ENCODE measurements at places on chromosomes 5 and 9.

DNA sequence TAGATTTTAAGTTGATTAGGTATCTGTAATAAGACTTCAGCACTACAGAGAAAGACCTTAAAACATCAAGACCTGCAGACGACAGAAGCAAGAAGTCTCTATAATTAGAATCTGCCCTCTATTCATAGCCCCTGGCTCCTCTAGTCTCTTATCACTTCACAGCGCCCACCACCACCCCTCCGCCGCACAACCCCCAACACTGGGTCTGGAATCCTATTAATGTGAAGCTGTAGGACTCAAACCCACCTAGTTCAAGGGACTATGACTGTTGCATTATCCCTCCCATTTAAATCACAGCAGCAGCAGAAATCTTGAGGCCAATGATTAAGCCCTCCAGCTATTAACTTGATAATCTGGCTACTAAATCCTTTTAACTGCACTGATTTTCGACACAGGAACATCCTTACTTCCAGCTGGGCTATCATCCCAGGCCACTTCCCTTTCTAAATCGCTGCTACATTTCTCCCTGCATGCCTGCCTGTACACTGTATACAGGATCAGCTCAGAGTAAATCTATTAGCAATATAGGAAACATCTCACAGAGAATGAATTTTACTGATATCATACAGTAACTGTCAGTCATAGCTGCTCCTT is 159.5 kb upstream of the GRAMD2B start:
- DNase-seq, result no peak

DNA sequence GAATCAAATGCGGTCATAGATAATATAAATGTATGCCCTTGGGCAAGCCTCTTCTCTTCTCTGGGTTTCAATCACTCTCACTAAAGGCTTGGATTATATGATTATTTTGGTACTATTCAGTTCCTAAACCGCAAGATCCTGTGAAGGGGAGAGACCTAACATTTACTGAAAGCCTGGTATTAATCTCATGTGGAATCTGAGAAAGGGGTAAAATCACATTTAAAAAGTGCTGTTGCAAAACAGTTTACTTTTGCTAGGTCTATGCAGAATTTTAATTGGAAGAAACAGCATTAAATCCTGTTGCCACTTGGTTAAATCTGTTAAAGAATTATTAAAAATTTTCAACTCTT is 50.7 kb downstream of the SLC44A1 start:
- DNase-seq, result no peak

DNA sequence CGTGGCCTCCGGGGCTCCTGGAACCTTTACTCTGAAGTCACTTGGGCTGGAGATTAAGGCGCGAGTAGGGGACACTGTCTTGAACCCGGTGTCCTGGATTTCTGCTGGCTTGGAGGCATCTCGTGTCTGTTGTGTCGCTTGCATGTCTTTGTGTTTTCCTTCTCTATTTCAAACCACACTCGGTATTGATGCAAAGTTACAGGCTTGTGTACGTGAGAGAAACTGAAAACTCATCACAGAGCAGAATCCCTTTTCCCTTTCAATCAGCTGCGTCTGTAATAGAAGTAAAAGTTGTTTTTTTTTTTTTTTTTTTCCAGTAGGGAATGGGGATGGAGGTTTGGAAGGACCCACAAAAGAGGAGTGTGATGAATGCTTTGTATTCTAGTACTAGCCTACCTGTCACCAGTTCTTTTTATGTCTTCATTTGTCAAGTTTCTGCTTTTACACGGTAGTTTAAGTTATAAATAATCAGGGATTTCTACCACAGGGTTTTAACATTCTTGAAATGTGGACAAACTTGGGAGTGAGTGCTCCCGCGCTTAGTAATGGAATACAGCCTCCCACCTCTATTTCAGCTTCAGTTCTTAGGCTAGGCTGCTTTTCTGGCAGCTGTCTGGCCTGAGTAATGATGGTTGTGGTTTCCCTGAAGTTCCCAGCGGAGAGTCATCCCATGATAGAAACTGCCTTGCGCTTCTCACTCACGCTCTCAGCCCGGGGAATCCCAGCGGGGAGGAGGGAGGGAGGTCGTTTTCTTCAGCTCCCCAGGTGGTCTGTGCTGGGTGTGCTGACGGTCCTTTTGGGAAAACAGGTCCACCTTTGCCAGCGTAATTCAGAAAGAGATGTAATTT is 763 bp downstream of the TJP2 start:
- no peak for DNase-seq

DNA sequence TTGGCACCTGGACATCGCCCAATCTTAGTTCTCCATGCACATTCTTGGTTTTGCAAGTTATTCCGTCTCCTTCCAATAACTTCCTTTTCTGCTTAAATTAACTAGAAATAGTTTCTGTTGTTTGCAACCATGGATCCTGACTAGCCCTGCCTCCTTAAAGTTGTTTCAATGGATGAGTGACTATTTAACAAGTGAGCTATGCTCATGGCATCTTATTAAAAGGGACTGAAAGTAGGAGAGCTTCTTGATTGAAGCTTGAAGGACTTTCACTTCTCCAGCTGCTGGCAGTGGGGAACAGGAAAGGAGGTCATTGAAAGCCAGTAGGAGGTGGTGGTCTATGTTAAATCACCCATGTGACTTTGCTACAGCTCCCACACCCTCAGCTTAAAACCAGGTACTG is 466.8 kb downstream of the ARHGEF28 start:
- no peak for DNase-seq

DNA sequence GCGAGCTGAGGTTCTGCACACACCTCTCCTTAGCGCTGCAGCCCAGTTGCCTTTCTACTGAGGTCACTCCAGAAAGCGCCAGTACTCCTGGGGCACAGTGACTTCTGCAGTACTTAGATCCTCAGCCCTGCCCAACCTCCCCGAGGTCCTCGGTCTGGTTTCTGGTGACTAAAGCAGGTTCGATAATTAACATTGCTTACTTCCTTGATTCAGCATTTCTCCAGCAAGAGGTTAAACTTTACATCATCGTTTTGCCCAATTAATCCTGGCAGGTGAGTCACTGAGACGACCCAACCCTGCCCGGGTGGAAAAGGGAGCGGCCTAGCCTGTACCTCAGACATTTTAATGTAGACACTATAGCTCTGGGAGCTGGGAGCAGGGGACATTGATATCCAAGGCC is 77.6 kb downstream of the PLAC8L1 start:
- no peak for DNase-seq

- DNase-seq, result no peak
Measured at GRCh38 chr5:120465436-120465961, 1.4 kb downstream of the PRR16 start.

DNA sequence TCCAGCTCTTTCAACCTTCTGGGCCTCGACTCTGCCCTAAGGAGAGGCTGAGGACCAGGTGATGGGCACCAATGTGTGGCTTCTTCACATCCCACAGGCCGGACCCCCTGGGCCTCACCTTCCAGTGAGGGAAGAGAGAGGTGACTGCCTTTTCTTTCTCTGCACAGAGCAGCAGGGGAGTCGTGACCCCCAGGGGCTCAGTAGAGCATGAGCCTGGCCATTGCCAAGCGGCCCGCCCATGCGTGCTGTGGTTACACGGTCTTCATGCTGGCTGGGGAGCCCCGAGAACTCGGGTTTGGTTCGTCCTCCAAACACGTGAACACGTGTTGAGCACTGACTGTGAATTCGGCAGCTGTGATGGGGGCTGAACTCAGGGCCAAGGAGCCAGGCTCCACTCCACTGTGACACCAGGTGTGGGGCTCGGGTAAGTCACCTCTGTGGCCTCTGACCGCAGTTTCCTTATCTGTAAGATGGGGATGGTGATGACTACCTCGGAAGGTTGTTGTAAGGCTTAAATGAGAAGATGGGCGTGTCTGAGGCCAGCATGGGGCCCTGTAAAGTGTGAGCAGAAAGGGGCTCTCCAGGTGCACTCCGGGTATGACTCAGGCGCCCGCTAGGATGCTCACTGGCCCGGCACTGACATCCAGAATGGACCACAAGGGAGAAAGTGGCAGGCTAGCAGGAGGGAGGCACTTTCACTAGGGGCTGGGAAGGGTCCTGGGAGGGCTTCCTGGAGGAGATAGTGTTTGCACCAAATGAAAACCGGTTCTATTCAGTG is 13.4 kb upstream of the GRHPR start:
- DNase-seq, result no peak

- DNase-seq, result no peak
Measured at GRCh38 chr9:71781391-71781790, 13.1 kb upstream of the CEMIP2 start.

GRCh38 chr5:121596882-121597281 is 254.8 kb upstream of the FTMT start:
- no peak for DNase-seq

GRCh38 chr9:104279535-104280177 is 185.5 kb downstream of the SMC2 start:
- DNase-seq, result no peak

GRCh38 chr5:34866989-34867471 is 28.1 kb downstream of the TTC23L start:
- DNase-seq, result no peak

DNA sequence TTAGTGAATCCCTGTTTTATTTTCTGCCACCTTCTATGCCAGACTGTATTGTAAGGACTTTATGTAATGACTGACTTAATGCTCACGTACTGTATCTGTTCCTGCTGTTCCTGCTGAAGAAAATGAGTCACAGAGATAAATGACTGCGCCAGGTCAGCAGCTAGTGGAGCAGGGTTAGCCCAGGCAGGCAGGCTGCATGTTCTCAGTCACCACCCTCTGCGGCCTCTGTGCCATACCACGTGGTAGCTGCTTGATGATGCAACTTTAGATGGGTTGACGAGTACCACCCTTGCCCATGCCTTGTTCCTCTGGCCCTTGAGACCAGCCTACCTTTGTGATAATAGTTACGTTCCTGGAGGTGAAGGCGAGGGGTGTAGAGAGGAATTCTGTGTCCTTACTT is 161.9 kb downstream of the TRIO start:
- DNase-seq, result no peak

DNA sequence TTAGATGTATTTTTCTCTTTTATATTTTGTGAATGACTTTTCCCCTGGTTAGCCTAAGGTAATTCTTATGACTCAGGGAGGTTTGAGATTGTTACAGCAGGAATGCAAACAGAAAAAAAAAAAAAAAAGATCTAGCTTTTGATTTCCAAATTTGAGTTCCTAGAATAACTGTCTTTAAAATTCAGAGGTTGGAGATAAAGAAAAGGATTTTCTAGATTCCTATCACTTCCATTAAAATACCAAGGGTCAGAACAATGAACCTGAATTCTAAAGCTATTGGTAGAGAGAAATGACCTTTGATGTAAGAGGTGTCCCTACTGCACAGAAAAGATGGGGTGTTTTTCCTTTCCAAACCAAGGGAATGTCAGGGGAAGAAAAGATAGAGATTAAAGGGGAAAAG is 262.5 kb downstream of the DOCK8 start:
- DNase-seq, result no peak

DNA sequence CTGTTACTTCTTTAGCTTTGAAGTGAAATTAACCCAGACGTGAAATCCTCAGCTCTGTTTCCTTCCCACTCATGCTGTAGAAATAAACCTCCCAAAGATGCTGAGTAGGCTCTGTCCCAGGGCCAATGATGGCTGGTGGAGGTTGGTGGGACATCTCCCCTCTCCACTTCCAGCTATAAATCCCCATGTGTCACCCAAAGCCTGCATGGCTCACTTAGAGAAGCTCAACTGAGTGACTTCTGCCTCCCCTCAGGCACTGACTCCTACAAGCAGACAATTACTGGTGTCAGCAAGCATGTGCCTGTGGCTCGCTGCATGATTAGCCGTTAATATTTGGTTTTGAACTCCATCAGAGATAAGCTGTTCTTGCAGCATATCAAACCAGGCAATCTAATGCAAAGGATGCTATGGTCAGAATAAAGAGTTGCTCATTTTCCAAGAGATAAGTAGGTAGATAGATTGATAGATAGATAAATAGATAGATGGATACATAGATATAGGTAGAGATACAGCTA is 569.5 kb upstream of the WWC1 start:
- DNase-seq, result no peak

- no peak for DNase-seq
Measured at GRCh38 chr9:37341704-37342103, 80.8 kb upstream of the GRHPR start.

- DNase-seq, result no peak
Measured at GRCh38 chr9:127129073-127129717, 6.8 kb upstream of the ANGPTL2 start.

GRCh38 chr5:56175021-56175420 is 58.1 kb downstream of the ANKRD55 start:
- DNase-seq, result no peak

DNA sequence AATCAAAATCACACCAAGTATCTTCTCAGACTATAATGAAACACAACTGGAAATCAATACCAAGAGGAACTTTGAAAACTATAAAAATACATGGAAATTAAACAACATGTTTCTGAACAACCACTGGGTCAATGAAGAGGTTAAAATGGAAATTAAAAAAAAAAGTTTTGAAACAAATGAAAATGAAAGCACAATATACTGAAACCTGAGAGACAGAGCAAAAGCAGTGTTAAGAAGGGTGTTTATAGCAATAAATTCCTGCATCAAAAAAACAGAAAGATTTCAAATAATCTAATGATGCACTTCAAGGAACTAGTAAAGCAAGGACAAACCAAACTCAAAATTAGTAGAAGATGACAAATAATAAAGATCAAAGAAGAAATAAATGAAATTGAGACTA is 92.0 kb downstream of the TMEM232 start:
- DNase-seq, result no peak

DNA sequence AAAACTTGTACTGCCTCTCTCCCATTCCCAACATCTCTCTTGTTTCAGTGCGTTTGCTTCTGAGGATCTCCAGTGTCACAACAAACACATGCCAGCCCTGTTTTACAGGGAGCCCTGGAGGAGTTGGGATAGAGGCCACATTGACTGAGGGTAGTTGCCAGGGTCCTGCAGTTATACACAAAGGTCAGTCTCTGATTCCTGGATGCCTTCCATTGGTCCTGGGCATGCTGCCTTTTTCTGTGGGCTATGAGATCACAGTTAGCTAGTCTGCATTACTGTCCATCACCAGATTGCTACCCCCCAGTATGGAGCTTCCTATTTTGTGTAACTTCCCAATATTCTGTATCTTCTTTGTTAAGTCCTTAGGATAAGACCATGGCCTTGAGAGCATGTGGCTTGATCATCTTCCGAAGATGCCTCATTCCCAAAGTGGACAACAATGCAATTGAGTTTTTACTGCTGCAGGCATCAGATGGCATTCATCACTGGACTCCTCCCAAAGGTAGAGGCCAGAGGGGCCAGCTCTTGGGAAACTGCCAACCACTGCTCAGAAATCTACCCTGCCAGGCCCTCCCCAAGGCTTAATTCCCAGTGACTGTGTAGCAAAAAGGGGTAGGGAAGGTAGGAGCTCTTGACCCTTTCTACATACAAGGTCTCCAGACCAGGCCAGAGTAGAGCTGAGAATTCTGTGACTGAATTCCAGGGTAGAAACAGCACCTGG is 9.5 kb downstream of the NUDT2 start:
- no peak for DNase-seq

DNA sequence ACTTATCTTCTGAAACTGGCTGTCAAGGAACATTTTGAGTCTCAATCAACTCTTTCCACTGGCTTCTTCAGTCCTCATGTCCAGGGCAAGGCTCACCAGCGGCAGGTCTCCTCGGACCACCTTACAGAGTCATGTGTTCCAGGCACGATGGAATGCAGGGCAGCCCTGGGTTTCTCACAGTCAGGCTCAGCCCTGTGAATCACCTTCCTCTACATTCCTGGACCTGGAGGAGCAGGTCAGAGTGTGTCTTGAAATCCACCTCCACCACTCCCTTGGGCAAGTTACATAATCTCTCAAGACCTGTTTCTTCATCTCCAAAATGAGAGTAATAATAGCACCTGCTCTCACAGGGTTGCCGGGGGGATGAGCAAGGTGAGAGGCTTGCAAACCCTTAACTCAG is 16.0 kb downstream of the ENC1 start:
- DNase-seq, result no peak

Measured in progenitor cell of endocrine pancreas (in vitro differentiated cells).